ENCODE measurements at places on chromosomes 4 and X.

DNA sequence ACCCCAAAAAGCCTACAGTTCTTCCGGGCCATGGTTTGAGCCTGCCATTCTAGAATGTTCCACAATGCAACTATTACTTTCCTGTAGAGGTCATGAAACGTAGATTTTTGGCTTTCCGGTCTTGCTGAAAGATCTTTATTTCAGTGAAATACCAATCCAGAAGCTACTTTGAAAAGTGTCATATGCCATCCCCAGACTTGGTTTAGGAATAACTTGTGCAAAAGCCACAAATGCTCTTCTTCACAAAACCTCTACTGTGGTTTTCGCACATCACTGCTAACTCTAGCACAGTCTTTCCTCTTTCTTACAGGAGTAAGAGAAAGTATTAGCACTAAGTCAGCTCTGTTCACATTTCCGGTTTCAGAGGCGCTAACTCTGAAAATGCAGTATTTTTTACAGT is 12.7 kb upstream of the CD40LG start:
- DNase-seq, result no peak

GRCh38 chrX:68938244-68939004 is 109.6 kb downstream of the EFNB1 start:
- DNase-seq, result no peak

DNA sequence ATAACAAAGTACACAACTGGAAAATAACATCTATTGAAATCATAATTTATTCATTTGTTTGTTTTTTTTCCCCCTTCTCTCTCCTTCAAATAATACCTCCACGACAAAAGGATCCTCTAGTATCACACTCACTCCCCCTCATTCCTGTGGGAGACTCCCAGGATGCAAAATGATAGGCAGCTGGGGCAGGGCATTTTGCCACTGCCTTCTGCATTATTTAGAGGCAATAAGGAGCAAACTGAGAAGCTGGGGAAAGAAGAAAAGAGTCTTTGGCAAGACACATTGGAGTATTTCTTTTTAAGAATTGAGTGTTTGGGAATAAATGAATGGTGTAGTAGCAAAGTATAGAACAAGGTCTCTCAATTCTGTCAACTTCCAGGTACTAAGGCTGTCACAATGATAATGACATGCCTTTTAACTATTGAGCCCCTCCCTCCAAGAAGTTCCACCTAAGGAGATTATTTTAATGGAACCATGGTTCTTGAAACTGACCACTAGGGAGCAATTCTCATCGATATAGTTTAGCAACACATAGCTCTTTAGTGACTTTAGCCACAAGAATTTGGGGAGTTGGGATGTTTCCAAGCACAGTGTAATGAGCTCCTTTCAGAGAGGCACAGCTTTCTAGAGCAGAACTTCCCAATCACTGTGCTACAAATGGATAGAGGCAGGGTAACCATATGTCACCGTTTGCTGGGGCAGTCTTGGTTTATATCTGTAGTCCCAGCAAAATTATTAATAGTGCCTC is 303.3 kb downstream of the FRMPD4 start:
- DNase-seq, result no peak

GRCh38 chrX:101602077-101602476 is 15.7 kb downstream of the ARMCX6 start:
- DNase-seq, result no peak

DNA sequence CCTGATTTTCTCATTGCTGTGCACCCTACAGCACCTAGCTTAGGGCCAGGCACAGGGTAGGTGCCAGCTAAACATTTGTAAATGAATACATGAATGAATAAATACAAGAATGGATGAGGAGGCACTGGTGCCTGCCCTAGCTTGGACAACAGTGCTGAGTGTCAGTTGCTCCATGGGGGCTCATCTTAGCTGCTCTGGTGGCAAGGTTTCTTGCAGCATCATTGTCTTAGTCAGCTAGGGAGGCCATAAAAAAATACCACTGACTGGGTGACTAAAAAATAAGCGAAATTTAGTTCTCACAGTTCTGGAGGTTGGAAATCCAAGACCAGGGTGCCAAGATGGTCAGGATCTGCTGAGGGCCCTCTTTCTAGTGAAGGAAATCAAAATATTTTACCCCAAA is 31.2 kb downstream of the TMEM31 start:
- no peak for DNase-seq
